ENCODE measurements at places on chromosomes 13 and 19.
A peak's percentile ranks its signal among the peaks of the same experiment; 100 is the strongest.

DNA sequence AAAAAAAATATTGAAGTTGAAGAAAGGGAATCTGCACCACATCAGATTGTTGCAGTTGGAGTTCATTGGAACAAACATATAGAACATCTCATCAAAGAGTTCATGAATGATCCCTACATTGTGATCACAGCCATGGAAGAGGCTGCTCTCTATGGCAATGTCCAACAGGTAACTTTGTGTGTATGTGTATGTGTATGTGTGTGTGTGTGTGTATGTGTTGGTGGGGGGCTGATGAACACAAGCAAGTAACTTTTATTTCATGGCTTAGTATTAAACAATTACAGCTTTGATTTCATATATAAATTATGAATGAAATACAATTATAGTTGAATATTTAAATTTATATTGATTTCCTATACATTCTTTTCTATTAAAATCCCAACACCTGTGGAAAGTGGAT lies 69.4 kb downstream of the SLC7A9 start:
- DNase-seq, result no peak

DNA sequence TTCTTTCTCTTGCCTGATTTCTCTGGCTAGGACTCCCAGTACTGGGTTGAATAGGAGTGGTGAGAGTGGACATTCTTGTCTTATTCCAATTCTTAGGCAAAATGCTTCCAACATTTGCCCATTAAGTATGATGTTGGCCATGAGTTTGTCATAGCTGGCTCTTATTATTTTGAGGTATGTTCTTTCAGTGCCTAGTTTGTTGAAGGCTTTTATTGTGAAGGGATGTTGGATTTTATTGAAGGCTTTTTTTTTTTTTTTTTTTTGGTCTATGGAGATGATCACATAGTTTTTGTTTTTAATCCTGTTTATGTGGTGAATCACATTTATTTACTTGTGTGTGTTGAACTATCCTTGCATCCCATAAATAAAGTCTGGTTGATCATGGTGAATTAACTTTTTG lies 19.8 kb downstream of the NHLRC3 start:
- DNase-seq, result no peak

- no peak for DNase-seq
These were observed 1.0 kb downstream of the DIRAS1 start for GRCh38 chr19:2719920-2720776.

DNA sequence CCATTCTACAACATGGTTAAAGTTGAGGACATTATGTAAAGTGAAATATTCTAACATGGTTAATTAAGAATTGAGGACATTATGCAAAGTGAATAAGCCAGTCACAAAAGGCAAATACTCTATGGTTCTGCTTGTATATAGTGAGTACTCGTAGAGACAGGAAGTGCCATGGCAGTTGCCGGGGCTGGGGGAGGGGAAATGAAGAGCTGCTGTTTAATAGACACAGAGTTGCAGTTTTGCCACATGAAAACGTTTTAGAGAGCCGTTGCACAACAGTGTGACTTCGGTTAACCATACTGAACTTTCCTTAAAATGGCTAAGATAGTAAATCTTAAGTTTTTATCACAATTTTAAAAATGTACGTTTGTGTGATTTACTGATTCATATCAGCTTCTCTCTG lies 176.9 kb downstream of the SHISA2 start:
- no peak for DNase-seq

DNA sequence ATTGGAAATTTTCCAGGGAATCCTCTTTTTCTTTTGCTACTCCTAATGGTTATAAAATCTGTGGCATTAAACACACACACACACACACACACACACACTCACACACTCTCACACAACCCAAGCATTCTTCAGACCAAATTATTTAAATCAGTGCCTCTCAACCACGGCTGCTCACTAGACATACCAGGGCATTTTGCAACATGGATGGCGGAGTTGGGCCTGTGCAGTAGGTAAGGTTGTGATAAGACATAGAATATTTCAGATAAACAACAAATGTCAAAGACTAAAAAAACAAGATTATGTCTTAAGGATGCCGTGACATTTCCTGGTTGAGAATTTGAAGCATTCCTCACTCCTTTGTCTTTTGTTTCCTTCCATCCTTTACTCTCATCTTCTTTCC lies 443.1 kb downstream of the MYO16 start:
- DNase-seq, result no peak

DNA sequence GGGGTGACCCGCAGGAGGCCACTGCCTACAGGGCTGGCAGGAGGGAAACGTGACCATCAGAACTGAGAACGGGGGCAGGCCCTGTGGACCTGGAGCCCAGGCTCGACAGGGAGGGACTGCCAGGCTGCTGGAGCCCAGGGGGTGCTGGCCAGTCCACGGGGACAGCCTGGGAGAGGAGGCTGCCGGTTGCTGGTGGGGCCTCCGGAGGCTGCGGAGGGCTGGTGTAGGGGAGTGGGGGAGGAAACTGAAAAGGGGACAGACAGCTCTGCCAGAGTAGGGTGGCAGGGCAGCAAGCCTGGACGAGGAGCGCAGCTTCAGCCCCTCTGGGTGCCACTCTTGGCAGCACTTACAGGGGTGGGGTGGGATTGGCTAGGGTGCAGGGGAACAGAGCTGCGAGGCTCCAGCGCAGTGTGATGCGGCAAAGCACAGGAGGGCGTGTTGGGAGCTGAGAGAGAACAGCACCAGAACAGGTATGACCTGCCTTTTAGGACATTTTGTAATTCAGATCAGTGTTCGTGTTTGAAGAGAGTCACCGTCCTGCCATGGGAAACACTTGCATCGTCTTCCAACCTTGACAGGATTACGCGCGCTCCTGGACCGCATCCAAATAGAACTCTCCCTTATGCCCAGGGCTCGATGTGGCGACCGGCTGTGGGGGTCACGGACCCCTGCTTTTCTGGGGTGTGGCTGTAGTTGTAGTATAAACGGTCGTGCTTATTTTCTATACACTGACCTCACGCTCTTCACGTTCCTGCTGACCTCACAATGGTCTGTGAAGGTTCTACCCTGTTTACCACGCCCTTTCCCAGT lies 19.9 kb upstream of the ARHGEF7 start:
- DNase-seq, result no peak

DNA sequence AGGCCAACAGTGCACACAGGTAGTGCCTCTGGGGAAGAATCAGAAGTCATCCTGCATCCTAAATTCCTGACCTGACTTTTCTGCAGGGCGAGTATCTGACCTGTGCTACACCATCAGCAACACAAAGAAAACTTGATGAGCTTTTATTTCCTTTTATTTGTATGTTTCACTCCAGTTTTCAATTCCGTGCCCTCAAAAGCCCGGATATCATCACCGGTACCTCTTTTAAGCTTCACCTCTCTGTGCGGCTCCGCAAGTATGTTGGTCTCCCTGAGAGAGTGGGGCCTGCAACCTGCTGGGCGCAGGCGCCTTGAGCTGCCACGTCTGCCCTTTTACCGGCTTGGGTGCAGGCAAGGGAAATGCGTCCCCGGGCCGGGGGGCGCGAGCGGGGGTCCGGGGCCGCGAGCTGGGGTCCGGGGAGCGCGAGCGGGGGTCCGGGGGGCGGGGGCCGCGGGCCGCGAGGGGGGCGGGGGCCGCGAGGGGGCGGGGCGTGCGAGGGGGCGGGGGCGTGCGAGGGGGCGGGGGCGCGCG lies 4.3 kb upstream of the DUXA start:
- no peak for DNase-seq

GRCh38 chr13:78777396-78777795 lies 118.4 kb upstream of the OBI1 start:
- no peak for DNase-seq

GRCh38 chr19:7007859-7008258 lies 13.4 kb downstream of the MBD3L2B start:
- no peak for DNase-seq

GRCh38 chr13:50357136-50357535 lies 341.9 kb downstream of the KCNRG start:
- no peak for DNase-seq

DNA sequence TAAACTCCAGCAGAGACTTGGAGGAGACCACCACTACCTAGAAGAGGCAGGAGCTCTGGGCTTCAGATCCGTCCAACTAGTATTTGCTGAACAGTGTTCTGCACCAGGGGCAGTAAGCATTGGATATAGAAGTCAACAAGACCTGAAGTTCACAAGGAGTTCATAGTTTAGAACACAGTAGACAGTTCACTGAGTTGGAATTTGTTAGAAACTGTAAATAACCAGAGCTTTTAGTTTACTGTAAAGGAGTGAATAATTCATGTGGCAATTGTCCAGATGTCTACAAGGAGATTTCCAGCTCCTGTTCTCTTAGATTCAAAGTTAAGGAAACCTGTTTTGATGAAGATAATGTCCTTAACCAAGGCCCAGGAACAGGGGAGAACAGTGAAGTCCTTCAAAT lies 128.9 kb downstream of the COG6 start:
- DNase-seq, result no peak

DNA sequence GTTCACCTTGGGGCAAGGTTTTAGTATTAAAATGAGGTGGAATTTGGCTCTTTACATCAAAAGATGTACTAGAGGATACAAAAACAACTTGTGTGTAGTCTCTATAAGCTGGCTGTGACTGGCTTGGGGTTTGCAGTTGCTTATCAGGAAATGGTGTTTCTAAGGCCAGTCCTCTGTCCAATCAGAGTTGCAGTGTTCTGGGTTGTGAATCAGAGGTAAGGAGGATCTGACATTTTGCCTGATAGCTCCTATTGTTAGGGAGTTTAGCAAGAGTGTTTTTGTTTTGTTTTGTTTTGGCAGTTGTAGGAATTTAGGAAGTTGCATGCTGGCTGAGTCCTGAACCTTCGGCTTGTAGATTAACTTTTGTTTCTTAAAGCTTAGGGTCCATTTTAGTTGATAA lies 20.1 kb upstream of the ESD start:
- no peak for DNase-seq

- DNase-seq, result no peak
These were observed 10.3 kb downstream of the CELF5 start for GRCh38 chr19:3234800-3235199.

DNA sequence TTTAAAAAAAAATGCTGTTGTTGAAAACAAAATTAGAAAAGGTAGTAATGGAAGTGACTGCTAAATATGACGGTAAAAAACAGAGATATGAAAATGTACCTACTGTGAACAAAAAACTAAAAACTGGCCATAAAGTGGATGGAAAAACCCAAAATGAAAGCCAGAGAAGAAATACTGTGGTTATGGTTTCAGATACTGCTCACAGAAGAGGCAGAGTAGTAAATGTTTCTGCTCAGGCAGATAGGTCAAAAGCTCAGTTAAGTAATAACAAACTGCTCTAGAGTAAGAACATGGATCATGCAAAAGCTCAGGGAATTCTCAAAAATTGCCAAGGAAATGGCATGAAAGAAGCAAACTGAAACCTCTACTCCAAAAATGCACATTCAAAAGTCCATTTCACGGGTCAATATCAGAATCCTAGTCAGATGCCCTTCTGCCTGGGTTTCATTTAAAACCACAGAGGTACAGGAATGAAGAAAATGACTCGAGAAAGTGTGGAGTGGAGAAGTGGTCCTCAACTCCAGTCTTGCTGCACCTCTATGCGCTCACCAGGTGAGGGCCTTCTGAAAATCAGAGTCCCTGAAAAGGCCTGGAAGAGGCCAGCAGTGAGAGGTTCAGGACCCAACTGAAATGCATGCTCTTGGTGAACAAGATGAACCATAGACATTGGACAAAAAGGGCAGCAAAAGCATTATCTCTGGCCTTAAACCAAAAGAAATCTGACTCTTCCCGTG lies 315.0 kb upstream of the SPRY2 start:
- DNase-seq, result no peak

DNA sequence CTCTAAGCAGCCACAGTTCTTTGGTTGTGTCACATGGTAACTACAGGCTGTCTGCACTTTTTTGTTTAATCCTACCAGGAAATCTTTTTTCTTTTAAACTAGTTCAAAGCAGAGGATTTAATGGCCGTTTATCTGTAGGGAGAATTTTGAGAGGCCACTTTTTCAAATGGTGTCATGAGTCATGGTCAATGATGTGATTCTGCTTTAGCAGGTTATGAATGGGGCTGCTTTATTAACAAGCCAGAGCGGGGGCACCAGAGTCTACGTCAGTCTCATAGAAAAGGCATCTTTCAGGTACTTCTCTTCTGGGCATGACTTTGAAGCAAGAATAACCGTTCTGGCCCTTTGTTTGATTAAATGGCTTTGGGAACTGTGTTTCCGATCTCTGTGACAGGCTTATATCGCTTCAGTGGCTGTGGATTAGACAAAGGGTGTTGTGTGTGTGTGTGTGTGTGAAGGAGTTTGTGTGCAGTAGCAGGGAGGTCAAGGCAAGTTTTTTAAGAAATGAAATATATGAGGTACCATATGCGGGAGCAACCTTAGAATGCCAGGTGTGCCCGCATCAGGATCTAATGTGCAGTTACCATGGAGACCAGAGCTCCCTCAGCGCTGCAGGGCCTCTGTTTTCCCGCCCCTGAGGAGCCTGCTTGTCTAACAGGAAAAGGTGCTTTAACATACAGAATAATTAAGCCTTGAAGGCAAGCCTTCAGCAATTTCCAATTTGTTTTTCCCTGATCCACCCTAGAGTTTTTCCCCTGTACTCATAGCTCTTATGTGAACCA lies 120.5 kb downstream of the KATNAL1 start:
- DNase-seq, result no peak

DNA sequence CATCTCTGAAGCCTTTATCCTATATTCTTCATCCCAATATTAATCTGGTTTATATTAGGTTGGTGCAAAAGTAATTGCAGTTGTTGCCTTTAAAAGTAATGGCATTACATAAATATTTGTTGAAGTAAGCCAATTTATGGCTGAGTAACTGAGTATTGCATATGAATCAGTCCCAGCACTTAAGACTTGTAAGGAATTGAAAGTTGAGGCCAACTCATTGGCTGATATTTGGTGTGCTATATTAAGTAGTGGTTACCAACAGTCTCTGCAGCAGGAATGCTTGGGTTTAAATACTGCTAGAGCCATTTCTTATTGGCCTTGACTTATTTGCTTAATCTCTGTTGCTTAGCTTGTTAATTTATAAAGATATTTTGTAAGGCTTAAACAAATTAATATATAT lies 460.7 kb downstream of the GPC6 start:
- DNase-seq, result no peak

GRCh38 chr19:34041925-34042521 lies 130.3 kb upstream of the LSM14A start:
- peak; percentile 25 for DNase-seq

- DNase-seq, result no peak
These were observed 108.6 kb downstream of the MYCBP2 start for GRCh38 chr13:77218274-77218673.

- DNase-seq, result no peak
These were observed 907 bp downstream of the KDELR1 start for GRCh38 chr19:48390188-48391099.

DNA sequence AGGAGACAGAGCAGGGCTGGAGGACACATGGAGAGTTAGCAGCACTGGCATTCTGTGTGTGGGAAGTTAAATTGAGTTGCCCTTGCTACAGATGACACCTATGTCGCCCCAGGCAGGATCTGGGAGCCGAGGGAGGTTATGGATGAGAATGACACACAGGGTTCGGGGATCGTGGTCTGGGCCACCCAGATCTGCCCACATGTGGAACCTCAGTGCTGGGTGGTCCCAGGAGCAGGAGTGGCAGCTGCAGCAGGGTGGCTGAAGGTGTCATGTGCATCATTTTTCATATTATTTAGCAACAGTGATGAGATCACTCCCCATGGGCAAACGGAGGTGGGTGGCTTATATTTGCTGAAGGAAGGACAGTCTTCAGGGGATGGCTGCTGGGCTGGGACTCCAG lies 3.2 kb downstream of the IL17D start:
- DNase-seq, result no peak

- no peak for DNase-seq
These were observed at the start of gene PDE4A for GRCh38 chr19:10420444-10421239. Gene PDE4A, plus strand, starts transcription at chr19:10420538. Its CDS starts 227 bp downstream, at chr19:10420765.

GRCh38 chr13:90184355-90184754 lies 1163.1 kb upstream of the MIR17HG start:
- no peak for DNase-seq

Data from GM04504 (cell line).